ENCODE measurements at places on chromosomes 1 and 21.

GRCh38 chr1:23196627-23197328 lies 20.5 kb downstream of the HTR1D start:
- DNase-seq = no peak

GRCh38 chr1:212218911-212219310 lies 66.3 kb upstream of the PPP2R5A start:
- no peak for DNase-seq

DNA sequence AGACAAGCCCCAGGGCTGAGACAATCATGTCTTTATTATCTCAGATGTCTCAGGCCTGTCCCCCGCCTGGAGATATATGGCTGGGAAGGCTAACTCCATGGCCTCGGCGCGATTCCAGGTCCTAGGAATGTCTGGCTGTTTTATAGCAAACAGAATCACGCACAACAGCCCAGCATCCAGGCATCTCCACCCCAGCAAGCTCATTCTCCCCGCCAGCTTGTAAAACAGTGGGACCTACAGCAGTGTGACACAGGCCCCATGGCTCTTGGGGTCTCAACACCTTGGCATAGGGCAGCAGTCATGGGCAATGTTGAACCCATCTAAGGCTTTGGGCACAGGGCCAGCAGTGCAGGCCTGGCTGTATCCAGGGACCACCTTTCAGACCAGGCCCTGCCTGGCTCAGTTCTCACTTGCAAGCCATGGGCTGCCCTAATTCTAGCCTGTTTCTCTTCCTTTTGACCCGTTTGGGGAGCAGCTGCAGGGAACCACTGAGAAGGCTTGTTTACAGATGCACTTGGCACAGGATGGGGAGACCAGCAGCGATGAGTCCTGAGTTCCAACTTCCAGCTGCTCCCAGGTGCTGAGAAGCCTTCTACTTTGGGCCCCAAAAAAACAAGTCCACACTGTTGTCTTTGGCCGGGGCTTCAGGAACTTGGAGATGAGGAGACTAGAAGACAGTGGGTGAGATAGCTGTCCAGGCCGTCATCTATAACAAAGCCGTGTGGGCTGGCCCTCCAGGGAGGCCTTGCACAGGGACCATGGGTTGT lies 34.4 kb downstream of the WNT4 start:
- DNase-seq = no peak

DNA sequence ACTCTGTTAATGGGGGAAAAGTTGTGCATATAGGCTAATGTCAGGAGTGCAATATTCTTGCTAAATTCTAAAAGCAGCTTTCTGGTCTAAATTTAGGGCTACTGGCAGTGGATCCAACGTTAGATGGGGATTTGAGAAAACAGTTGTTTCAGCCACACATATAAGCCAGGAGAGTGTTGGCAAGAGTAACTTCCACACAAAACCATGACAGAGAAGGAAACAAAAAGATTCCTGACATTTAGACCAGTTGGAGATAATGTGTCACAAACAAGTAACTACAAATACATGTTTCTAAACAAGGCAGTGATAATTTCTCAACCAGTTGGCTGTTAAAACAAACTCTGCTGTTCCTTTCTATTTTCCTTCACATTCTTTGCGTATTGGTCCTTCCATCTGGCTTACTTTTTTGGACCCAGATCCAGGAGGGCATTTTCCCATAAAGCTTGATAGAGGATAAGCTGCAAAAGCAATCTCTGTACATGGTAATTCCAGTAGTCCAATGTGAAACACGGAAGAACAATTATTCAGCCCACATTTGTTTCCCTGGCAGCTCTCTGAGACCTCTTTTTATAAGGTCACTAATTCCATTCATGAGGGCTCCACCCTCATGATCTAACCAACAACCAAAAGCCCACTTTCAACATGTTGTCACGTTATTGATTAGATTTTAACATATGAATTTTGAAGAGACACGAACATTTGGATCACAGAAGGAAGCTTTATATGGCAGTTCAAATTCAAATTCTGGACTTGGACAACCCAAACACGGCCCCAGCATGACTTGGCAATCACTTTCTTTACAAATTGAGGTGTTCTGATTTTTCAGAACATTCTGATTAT lies 1888.6 kb downstream of the MRPL39 start:
- no peak for DNase-seq

All from cerebellum (tissue), 4 donors.